ENCODE measurements at places on chromosomes 5 and 9. TPM values are rescaled to one million over a fixed set of nuclear protein-coding genes. Genes with fewer than 3 reads are reported as not detected.

NR5A1 gene
- total RNA-seq, result not detected

DNA sequence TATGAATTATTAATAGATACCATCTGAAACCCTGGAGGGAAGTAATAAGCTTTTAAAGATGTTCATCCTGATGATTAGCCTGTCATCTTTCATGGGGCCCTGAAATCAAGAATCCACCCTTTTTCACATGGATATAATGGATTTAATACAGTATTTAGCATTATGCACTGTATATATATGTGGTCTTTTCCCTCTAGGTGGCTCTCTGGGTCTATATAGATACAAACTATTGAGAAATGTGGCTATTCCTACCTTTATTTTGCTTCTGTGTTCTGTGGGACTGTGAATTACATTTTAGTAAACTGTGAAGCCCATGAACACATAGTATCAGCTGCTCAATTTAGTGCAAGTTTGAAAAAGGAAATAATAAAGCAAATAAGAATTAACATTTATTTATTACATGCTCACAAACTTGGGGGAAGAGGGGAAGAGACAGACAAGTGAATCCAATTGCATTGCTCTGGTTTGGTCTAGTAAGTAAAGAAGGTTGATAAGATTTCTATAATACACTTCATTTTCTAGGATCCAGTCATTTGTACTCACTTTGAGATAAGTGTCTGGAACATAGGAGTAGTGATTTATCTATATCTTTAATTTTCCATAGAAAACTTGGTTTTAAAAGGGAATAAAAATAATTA lies 112.2 kb downstream of the SCAMP1 start:
- no peak for DNase-seq

KIF3A gene
- total RNA-seq, result 5.4 TPM

CARTPT gene
- not detected for total RNA-seq

DNA sequence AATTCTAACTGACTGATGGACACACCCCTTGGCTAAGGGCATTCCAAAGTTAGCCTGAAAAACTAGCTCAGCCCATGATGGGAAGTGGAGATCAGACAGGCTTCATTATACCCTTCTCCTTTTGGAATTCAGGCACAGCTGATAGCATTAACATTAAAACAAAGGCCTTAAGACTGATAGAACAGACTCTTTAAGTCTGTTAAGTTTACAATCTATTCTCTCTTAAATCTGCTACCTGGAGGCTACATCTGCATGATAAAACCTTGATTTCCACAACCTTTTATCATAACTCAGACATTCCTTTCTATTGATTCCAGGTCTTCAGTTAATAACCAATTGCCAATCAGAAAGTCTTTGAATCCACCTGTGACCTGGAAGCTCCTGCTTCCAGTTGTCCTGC lies 281.4 kb downstream of the TUSC1 start:
- DNase-seq, result no peak

DNA sequence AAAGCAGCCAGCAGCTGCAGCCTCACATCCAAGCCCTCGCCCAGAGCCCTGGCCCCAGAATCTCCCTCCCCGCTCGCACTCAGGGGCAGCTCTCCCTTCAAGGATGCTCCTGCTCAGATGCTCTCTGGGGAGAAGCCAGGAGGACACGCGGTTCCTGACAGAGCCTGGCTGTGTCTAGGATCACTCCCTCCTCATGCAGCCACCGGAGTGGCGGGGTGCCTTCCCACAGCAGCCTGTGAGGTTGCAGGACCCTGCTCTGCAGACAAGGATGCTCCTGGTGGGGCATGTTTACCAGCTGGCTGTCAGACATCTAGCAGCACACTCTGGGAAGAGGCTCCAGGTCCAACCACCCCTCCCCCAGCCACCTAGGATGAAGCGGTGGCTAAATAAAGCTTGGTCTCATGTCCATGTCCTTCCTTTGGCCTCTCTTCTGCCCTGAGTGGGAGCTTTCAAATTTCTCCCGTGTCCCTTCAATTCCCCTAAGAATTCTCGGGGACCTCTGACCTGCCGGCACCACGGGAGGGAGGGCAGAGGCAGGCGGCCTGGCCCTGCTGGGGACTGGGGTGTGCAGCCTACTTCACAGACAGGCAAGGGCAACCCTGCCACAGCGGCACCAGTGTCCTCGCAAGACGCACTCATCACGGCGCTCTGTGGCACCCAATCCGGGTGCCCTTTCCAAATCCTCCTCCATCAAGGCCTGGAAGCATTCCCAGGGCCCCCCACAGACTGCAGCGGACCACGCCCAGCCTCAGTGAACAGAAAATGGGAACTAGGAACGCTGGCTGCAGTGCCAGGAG lies 88.3 kb upstream of the SARDH start:
- DNase-seq, result no peak

IFNB1 gene
- not detected for total RNA-seq

IFNA13 gene
- not detected for total RNA-seq

Measured in epithelial cell of proximal tubule (primary cell).